ENCODE measurements at places on chromosomes 7 and 10. TPM values are rescaled to one million over a fixed set of nuclear protein-coding genes. Genes with fewer than 3 reads are reported as not detected.

- DNase-seq: no peak
- H3K27me3 ChIP-seq: no peaks in the 10 kb centered on the region
- H3K4me3 ChIP-seq: no peak overlapping the region
- no peaks in the 10 kb centered on the region for H3K36me3 ChIP-seq
- peaks cover 17% of the 10 kb centered on the region for H3K4me1 ChIP-seq
- H3K27ac ChIP-seq: peak overlapping the region; percentile 49
Measured at GRCh38 chr10:44935201-44935965, 24.2 kb upstream of the RASSF4 start.

- H3K27ac ChIP-seq: peak overlapping the region; percentile 44
- H3K4me1 ChIP-seq: peaks cover 24% of the 10 kb centered on the region
- no peaks in the 10 kb centered on the region for H3K27me3 ChIP-seq
Measured at GRCh38 chr10:3776796-3777571, 8.0 kb downstream of the KLF6 start.

DNA sequence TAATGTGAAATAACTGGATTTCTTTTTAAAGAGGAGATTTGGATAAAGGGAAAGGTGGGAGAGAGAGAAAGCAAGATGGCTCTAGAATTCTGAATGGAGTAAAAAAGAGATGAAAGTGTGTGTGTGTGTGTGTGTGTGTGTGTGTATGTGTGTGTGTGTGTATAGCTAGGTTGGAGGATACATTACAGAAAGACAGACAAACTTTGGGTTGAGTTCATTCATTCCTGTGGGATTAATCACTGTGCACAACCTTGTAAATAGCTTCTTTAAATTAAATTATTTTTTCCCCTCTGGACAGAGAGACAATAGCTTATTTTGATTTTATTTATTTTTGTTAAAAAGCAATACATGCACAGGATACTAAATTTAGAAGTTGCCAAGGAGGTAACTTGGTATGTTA, 7.5 kb downstream of the ASB4 start:
- no peak for DNase-seq
- no peak overlapping the region for H3K4me3 ChIP-seq
- H3K27ac ChIP-seq: no peak overlapping the region
- no peaks in the 10 kb centered on the region for H3K27me3 ChIP-seq
- H3K36me3 ChIP-seq: no peaks in the 10 kb centered on the region

GRCh38 chr7:158024881-158025280, 562.7 kb downstream of the PTPRN2 start:
- no peak overlapping the region for H3K4me3 ChIP-seq
- H3K4me1 ChIP-seq: no peaks in the 10 kb centered on the region
- no peaks in the 10 kb centered on the region for H3K36me3 ChIP-seq
- no peaks in the 10 kb centered on the region for H3K27me3 ChIP-seq

DNA sequence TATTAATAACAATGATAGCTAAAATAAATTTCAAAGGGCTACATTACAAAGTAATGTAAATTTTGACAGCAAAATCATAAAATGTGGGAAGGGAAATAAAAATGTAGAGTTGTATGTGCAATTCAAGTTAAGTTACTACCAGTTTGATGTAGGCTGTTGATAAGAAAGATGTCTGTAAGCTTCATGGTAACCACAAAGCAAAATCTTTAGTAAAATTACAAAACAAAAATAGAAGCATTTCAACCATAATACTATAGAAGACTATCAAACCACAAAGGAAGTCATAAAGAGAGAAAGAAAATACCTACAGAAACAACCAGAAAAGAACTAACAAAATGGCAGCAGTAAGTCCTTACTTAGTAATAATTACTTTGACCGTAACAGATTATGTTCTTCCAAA, 99.1 kb downstream of the C7orf25 start:
- H3K4me1 ChIP-seq: no peaks in the 10 kb centered on the region
- DNase-seq: no peak
- no peak overlapping the region for H3K4me3 ChIP-seq
- H3K36me3 ChIP-seq: no peaks in the 10 kb centered on the region
- H3K27me3 ChIP-seq: no peaks in the 10 kb centered on the region
- H3K27ac ChIP-seq: no peak overlapping the region

- H3K36me3 ChIP-seq: no peaks in the 10 kb centered on the region
- H3K27me3 ChIP-seq: no peaks in the 10 kb centered on the region
- DNase-seq: no peak
- no peak overlapping the region for H3K4me3 ChIP-seq
- H3K27ac ChIP-seq: no peak overlapping the region
Measured at GRCh38 chr10:44180321-44181168, 204.4 kb downstream of the CXCL12 start.

DNA sequence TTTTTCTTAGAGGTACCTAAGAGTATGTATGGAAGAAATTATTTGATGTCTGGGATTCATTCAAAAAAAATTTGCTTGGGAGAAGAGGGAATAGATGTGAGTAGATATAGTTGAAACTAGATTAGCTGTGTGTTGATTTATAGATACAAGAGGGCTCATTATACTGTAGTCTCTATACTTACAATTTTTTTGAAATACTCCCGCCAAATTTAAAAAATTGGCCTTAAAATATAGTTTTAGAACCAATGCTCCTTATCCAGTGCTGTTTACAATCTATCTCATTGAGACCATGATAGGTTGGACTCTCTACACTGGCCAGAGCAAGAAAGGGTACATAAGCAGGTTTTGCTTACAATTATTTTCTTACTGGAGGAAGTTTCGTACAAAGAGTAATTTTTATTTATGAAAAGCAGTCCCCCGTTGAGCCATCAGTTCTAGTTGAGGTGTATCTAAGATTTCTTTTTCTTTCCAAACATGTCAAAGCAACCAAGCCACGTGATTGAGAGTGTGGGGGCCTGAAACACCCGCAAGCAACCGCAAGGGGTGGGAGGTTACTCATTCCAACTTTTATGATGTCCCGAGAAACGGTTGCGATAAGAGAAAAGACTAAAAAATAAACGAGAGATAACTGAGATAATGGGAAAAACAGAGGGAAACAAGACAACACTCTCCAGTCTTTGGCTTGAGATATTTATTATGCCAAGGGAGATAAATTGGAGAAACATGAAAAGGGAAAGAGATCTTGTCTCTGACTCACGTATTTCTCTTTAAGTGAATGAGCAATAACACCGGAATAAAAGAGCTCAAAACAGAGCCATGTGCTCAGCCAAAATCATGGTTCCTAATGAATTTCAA, 729.2 kb downstream of the LRMDA start:
- no peak for DNase-seq
- H3K4me1 ChIP-seq: no peaks in the 10 kb centered on the region
- H3K27ac ChIP-seq: no peak overlapping the region

- no peak overlapping the region for H3K4me3 ChIP-seq
- no peak overlapping the region for H3K27ac ChIP-seq
- H3K36me3 ChIP-seq: no peaks in the 10 kb centered on the region
- H3K27me3 ChIP-seq: no peaks in the 10 kb centered on the region
- no peak for DNase-seq
Measured at GRCh38 chr7:11625669-11626068, 206.3 kb downstream of the THSD7A start.

GRCh38 chr10:19817231-19817933, 1.1 kb downstream of the PLXDC2 start:
- H3K27ac ChIP-seq: peak overlapping the region; percentile 90
- H3K4me3 ChIP-seq: peak overlapping the region; percentile 98
- H3K36me3 ChIP-seq: no peaks in the 10 kb centered on the region
- H3K4me1 ChIP-seq: no peaks in the 10 kb centered on the region

GRCh38 chr7:48384180-48384752, 213.0 kb downstream of the ABCA13 start:
- no peaks in the 10 kb centered on the region for H3K4me1 ChIP-seq
- no peaks in the 10 kb centered on the region for H3K27me3 ChIP-seq
- no peaks in the 10 kb centered on the region for H3K36me3 ChIP-seq
- no peak overlapping the region for H3K4me3 ChIP-seq

DNA sequence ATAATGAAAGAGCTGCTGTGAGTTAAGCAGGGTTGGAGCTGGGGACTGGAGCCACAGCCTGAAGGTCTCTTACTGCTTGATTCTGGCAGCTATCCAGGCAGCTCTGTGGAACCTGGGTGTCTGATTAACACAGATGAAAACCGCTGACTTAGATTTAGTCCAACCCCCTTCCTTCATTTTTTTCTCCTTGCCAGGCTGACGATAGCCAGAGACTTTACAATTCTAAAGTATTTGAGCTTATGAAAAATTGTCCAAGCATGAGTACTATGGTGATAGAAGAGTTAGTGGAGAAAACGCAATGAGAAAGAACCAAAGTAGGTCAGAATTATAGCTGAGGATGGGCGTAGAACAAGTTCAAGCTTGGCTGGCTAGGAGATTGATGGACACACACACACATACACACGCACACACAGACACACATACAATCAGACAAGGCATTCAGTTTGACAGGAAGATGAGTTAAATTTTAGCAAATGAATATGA, 13.5 kb upstream of the GPR85 start:
- no peaks in the 10 kb centered on the region for H3K36me3 ChIP-seq
- no peak overlapping the region for H3K4me3 ChIP-seq
- peaks cover 4% of the 10 kb centered on the region for H3K4me1 ChIP-seq
- no peaks in the 10 kb centered on the region for H3K27me3 ChIP-seq

- H3K36me3 ChIP-seq: peaks cover 24% of the 10 kb centered on the region
- no peak overlapping the region for H3K4me3 ChIP-seq
- no peak overlapping the region for H3K27ac ChIP-seq
Measured at GRCh38 chr7:99451936-99452335, 13.2 kb downstream of the CPSF4 start.

DNA sequence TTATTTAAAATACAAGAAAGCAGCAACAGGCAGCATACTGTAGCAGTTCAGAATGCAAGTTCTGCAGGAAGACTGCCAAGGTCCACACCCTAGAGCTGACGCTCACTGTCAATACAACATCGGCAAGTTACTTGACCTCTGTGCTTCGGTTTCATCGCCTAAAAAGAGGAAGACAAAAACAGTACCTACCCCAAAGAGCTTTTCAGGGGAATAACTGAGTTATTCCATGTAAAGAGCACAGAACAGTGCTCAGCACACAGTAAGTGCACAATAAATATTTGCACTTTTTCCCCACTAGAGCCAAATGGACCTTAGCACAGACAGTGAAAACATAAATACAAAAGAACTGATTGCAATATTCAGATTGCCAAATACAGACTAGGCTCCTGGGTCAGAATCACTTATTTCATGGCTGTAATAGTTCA, 88.6 kb downstream of the USP6NL start:
- no peak for DNase-seq
- no peaks in the 10 kb centered on the region for H3K36me3 ChIP-seq
- H3K4me3 ChIP-seq: no peak overlapping the region
- H3K27ac ChIP-seq: no peak overlapping the region
- H3K27me3 ChIP-seq: no peaks in the 10 kb centered on the region

GRCh38 chr7:131235489-131236317, 92.0 kb upstream of the MKLN1 start:
- peak overlapping the region; percentile 5 for H3K27ac ChIP-seq
- DNase-seq: no peak
- H3K4me1 ChIP-seq: no peaks in the 10 kb centered on the region
- H3K4me3 ChIP-seq: no peak overlapping the region

DNA sequence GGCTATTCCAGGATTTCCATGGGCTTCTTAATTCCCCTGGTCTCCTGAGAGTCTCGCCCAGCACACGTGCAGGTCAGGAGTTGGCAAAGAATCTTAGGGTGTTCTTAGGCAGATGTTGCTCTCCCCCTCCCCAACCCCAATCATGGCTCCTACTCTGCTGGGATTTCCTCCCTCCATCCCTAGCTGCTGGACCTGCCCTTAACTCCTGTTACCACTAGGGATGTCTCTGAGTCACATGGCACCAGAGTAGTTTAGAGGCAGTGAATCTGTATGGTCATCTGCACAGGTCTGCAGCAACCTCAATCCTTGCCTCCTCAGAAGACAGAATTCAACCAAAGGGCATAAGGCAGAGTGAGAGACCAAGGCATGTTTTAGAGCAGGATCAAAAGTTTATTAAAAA, 51.8 kb upstream of the CHST3 start:
- no peak overlapping the region for H3K27ac ChIP-seq
- no peaks in the 10 kb centered on the region for H3K36me3 ChIP-seq

DNA sequence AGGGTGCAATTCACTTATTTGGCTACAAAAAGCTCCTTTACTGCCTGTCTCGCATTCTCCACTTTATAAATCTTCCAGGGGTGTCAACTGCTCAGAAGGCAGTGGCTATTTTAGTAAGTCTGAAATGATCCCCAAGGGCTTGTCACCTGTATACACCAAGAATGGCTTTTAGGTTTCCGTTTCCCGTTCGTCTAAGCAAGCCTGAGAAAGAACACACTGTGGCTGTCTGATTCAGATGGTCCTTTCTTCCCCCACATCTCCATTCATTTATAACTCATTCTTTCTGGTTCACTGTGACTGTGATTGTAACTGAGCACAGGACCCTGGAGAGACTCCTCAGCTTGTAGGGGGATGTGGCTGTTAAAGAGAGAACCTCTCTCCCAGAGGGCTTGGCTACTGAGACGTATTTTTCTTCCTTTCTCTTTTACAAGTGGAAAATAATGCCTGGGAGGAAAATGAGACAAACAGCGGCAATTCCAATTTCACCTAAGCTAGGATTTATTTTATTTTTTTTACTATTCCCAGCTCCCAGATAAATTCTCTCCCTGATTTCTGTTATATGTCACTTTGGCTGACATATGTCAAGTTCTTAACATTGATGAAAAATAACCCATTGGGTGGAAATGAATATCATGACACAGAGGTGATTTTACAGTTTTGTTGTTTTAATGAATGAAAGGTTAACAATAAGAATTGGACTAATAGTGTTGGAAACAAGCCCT, 129.3 kb downstream of the FAM107B start:
- H3K27ac ChIP-seq: no peak overlapping the region
- H3K27me3 ChIP-seq: no peaks in the 10 kb centered on the region
- H3K36me3 ChIP-seq: no peaks in the 10 kb centered on the region
- no peak for DNase-seq
- H3K4me3 ChIP-seq: no peak overlapping the region

DNA sequence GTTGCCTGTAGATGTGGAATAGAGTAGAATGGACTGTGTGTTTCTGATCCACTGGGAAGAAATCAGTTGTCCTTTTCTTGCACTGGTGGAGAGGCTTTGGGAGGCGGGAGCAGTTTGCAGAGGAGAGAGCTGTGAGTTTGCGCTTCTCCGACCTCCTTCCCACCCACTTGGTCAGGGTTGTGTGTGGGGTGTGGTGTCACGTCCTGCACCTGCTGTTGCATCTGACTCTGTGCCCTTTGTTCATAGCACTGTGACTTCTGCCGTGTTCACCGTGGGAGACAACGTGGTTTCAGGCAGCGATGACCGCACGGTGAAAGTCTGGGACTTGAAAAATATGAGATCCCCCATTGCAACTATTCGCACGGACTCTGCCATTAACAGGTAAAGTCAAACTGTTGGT, 67.8 kb downstream of the WDR37 start:
- no peak overlapping the region for H3K4me3 ChIP-seq
- H3K27ac ChIP-seq: no peak overlapping the region
- no peaks in the 10 kb centered on the region for H3K36me3 ChIP-seq
- no peak for DNase-seq
- H3K27me3 ChIP-seq: no peaks in the 10 kb centered on the region

ZNF485 gene
- 4.9 TPM for total RNA-seq

SLC39A12 gene
- 0.16 TPM for total RNA-seq

KLLN gene
- total RNA-seq: 1.7 TPM

HIP1 gene
- 50.1 TPM for total RNA-seq
